IMR-90 (cell line): ENCODE measurements at places on chromosomes 13 and 19.
A peak's percentile ranks its signal among the peaks of the same experiment; 100 is the strongest.

DNA sequence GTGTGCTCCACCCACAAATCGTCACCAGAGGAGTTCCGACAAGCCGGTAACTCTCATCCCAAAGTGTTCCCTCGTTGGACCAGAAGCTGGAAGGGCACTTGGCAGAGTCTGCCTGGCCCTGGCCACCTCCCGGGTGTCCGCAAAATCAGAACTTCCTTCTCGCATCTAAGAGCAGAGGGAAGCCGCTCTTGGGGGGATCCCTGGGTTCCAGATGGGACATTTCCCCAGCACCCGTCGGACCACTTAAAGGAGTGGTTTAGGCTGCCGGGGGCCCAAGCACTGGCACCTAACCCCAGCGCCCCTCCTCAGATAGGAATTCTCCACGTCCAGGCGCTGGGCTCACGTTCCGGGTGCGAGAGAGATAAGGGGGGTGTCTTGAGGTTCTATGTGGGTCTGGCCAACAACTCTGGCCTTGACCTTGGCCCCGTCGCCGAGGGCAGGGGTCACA, 857 bp upstream of the MAP2K7 start:
- DNase-seq = no peak

DNA sequence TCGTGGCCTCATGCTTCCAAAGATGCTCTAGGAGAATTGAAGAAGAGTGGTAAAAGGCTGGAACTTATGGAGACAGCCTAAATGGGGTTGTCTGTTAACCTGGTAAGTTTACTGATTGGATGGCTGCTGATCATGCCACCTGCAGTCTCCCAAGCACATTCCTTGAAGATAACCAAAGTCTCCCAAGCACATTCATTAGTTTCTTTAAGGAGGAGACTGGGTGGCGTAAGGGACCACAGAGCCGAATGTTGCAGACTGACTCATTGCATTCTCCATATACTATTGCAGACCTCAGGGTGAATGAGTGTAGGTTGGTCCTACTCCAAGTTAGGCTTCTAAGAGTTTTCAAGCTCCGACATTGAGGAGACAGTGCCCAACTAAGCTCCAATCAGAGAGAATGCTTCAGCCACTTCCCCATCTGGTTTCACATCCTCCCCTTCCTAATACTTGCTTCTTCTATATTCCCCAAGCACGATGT, at the start of gene IGFL3:
Gene IGFL3 (minus strand): TSS at position 51 of the 478 bp plus-strand sequence. CDS start 39 bp downstream, at position 12.
- DNase-seq = peak; percentile 34

- DNase-seq = no peak
These were observed 66.8 kb upstream of the MCF2L start for GRCh38 chr13:112902101-112902651.

- peak; percentile 68 for DNase-seq
These were observed 43.1 kb downstream of the CEBPG start for GRCh38 chr19:33416307-33417215.

GRCh38 chr13:42707586-42707985, 73.8 kb upstream of the FAM216B start:
- DNase-seq = peak; percentile 64

DNA sequence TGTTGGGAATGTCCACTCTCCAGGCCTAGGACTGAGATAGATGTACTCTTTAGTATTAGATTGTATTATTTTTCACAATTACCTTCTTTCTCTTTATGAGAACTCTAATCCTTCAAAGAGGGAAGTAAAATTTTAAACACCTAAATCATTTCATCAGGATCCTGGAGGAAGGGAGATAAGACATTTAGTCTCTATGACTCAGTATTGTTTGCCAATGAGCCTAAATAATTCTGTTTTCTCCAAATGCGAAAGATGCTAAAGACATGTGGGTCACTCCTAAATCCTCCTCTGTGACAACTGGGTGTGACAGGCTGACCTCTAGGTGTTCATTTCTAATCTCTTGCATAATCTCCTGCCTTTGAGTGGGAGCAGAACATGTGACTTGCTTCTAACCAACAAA, 1736.6 kb upstream of the MIR17HG start:
- DNase-seq = no peak

DNA sequence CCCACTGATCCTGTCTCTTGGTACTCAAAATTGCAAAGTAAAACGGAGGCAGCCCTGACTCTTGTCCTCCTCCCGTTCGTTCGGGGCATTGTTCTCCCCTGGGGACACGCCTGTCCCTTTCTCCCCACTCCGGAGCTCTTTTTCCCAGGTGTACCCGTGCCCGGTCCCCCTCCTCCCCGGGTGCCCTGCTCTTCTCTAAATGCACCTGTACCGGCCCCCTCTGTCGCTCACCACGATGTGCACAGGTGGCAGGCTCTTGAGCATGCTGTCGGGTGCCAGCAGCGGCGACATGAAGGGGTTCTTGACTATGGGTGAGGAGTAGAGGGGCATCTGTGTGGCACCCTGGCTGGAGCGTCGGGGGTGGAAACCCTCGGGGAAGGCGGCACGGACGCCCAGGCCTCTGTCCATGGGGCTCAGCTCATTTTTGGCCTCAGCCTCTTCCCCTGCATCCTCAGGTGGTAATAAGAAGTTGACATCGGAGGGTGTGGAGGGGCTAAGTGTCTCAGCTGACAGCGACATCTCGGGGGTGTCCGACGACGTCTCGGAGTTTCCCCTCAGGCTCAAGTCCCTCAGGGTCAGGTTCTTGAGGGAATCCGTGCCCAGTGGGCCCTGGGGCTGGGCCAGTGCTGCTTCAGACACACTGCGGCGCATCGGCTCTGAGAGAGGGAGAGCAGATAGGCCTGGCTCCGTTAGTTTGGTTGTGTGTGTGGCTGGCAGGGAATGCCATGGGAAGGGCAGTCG, 12.4 kb upstream of the CNFN start:
- no peak for DNase-seq

- peak; percentile 49 for DNase-seq
These were observed 907 bp downstream of the KDELR1 start for GRCh38 chr19:48390188-48391099.

DNA sequence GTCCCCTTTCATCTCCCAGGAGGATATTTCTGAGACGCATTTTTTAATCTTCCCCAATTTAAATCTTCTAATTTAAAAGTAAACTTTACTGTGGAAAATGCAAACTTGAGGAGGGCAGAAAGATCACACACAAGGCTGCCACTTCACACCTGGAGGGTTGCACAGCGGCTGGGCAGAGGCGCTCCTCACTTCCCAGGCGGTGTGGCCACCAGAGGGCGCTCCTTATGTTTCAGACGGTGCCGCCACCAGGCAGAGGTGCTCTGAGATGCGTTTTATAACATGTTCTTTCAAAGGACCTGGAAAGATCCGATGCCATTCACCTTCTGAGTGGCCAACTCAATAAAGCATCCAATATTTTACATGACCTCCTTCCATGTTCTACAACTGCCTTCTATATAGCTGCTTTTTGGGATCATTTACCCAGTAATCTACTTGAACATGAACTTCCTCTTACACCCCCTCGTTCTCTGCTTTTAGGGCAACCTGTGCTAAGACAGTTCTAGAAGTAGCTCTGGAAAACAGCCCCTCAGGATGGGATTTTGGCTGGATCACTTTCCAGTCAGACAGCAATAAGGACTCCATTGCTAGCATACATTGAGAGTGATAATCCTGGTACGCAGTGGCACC, 14.8 kb upstream of the MTUS2 start:
- no peak for DNase-seq
